ENCODE measurements at places on chromosomes 5 and 9.

DNA sequence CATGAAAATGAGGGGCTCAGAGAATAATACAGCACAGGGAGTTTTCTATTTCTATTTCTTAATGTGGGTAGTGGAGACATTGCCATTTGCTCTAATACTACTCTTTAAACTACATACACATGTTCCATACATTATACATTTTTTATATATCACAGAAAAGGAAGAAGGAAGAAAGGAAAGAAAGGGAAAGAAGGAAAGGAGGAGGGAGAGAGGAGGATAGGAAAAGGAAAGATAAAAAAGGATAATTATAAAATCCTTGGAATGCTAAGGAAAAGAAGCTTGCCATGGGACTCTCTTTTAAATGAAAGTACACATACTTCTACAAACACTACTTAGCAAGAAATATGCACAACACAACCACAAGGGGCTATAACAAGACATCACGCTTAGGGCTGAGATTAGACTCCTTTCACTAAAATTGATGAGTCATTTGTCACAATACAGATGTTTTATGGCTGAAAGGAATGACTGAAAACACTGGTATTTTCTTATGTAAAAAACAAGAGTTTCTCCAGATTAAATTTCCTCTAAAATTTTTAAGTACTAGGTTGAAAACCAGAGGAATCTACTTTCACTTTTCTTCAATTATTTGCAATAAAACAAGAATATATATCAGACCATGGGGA is 219.8 kb downstream of the ARL15 start:
- peak; percentile 64 for DNase-seq

GRCh38 chr9:69757996-69758675 is 1.7 kb downstream of the PTAR1 start:
- DNase-seq: peak; percentile 70

GRCh38 chr5:55146543-55147151 is 13.3 kb upstream of the GPX8 start:
- peak; percentile 96 for DNase-seq

DNA sequence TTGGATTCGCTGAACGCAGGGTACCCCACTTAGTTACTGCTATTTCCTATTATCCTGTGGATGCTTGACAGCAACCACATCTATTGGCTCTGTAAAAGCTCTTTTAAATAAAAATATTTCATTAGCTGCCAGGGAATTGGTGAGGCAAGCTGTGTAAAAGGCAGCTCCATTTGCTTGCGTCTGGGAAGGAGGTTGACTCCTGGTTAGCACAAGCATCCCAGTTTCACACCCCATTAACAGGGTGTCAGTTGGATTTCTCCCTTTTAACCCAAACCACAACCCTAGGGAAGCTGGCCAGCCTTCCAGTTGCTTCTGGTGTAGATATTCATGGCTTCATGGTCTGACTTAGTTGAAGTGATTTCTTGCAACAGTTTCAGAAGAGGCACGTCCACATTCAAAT is 151.0 kb downstream of the GPBP1 start:
- no peak for DNase-seq

DNA sequence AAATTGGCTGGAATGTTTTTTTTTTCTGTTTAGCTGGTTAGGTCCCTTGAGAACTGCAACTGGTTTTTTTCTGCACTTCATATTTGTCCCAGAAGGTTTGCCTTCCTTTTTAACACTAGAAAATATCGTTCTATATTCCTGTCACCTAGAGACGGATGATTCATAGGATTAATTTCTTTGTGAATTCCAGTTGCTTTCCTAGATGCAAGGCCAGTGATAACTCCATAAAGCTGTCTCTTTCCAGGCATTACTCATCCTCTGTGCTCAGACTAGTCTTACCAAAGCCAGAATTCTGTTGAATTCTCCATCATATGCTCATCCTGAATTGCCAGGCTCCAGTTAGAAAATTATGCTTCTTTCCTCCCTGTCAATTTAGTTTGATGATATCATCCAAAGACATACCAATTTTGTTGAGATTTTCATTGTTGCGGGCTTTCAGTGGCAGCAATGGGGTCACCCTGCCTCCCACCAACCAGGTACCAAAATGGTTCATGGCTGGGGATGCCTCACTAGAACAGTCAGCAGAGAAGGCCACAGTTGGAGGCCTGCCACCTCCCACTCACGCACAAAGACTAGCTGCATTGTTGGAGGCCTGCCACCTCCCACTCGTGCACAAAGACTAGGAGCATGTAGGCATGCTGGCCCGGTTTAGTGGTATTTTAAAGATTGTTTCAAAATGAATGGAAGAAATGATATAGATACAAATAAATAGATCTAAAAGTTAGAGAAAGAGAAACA is 8.5 kb downstream of the BAAT start:
- no peak for DNase-seq

- DNase-seq: no peak
These were observed 785 bp upstream of the P4HA2 start for GRCh38 chr5:132228241-132229035.

GRCh38 chr5:89303033-89303480 is 420.1 kb upstream of the MEF2C start:
- no peak for DNase-seq

DNA sequence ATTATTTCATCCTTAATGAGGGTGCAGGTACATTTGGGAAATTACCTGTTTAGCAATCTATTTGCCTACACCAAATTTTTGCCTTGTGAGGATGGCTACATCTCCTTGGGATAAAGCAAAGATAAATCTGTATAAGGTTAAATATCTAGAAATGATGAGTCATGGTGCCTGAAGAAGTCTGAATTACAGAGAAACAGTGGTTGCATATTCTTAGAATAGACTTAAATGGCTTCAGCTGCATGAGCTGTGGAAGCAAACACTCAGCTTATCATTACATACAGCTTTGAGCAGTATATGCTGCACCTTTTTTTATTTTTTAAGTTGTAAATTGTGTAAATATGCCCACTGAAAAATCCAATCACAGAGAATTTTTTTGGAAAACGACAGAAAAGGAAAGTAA is 153.5 kb downstream of the RAPGEF6 start:
- DNase-seq: no peak

- no peak for DNase-seq
These were observed 161.6 kb upstream of the DMRTA1 start for GRCh38 chr9:22285066-22285465.

GRCh38 chr5:25823330-25823873 is 1178.6 kb upstream of the CDH10 start:
- no peak for DNase-seq

DNA sequence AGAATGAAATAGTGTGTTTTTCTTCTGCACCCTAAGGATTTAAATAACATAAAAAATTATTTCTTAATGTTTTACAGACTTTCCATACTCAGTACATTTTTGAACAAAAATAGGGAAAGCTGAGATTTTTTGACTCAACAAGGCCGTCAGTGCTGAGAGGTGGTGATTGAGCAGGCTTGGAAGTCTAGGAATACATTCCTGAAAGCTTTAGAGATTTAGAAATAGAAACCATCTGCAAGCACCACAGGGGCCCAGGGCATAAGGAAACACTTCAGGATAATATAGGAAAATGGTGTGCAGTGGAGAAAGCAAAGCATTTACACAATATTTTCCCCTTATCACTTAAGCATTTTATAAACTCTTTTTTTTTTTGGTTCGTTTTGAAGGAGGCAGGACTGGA is 5.2 kb downstream of the BASP1 start:
- peak; percentile 42 for DNase-seq

GRCh38 chr9:72400866-72401265 is 35.9 kb upstream of the ZFAND5 start:
- DNase-seq: no peak

GRCh38 chr5:148497757-148498156 is 114.0 kb downstream of the FBXO38 start:
- DNase-seq: no peak

DNA sequence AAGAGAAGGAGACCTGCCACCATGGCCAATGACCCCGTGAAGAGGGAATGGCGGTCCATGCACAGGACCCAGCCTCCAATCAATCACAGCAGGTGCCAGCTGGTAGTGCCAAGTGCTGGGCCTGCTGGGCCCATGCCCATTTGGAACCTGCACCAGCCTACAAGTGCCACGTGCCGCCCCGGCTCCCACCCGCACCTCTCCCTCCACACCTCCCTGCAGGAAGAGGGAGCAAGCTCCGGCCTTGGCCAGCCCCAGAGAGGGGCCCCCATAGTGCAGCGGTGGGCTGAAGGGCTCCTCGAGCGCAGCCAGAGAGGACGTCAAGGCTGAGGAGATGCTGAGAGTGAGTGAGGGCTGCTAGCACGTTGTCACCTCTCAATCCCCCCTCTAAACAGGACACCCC is 37.8 kb upstream of the NPR3 start:
- DNase-seq: no peak

- no peak for DNase-seq
These were observed 14.6 kb upstream of the SETX start for GRCh38 chr9:132369421-132369820.

GRCh38 chr5:51104556-51104955 is 278.7 kb upstream of the ISL1 start:
- no peak for DNase-seq

GRCh38 chr5:65068410-65068809 is 299.7 kb downstream of the CWC27 start:
- no peak for DNase-seq

DNA sequence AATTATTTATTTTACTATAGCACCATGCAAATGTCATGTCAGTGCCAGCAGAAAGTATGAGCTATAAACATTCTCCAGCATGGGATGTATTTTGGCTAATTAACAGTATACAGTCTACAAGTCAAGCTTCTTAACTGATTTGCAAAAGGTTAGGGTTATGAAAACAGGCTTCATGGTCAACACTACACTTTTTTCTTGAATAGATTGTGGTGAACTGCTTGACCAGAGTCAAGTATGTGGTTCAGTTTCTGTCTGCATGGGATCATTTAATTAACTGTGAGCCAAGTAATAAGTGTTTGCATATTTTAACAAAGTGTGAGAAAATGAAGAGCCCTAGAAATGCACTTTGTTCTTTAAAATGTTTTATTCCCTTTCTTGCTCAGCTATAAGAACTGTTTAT is 14.5 kb upstream of the GNAQ start:
- no peak for DNase-seq

DNA sequence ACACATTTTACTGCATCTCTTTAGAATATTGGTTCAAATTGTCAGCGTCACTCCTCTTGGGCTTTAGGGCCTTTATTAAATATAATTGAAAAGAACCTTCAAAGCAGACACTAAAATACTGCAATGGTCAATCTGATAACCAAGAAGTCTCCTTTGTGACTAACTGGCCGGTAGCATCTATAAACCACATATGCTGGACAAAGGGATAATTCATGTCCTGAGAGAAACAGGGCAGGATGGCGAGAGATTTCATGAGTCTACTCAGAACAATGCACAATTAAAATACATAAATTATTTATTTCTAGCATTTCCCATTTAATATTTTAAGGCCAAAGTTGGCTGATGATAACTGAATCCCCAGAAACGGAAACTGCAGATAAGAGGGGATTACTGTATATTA is 1083.4 kb upstream of the CDH18 start:
- DNase-seq: no peak

- no peak for DNase-seq
These were observed 199.6 kb upstream of the DAB2 start for GRCh38 chr5:39624268-39624886.

- DNase-seq: no peak
These were observed 77.3 kb downstream of the PAM start for GRCh38 chr5:102832445-102832844.

GRCh38 chr9:15239816-15240215 is 67.2 kb downstream of the TTC39B start:
- no peak for DNase-seq

DNA sequence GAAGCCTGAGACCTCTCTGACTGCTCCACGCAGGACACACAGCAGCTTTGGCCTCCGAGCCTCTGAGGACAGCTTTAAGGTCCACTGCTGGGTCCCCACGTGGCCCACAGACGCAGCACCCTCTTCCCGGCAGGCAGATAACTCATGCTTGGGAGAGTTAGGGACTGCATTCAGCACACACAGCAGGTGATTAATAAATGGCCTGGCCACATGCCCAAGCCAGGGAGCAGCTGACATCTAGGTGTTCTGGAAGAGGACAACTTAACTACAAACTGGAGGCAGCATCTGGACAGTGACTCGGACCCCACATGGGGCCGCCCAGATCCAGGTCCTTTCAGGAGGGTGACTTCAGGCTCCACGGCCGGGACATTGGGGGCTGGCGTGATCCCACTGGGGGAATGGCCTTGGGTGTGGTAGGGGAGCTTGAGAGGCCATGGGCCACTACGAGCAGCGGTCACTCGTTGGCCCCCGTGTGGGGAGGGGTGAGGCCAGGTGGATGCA is 11.3 kb downstream of the NINJ1 start:
- DNase-seq: no peak

- peak; percentile 41 for DNase-seq
These were observed 55.6 kb downstream of the ARHGEF37 start for GRCh38 chr5:149636861-149637246.

GRCh38 chr5:9512457-9512856 is 33.4 kb downstream of the SEMA5A start:
- no peak for DNase-seq

- no peak for DNase-seq
These were observed 185.0 kb downstream of the GAPVD1 start for GRCh38 chr9:125446561-125447094.

DNA sequence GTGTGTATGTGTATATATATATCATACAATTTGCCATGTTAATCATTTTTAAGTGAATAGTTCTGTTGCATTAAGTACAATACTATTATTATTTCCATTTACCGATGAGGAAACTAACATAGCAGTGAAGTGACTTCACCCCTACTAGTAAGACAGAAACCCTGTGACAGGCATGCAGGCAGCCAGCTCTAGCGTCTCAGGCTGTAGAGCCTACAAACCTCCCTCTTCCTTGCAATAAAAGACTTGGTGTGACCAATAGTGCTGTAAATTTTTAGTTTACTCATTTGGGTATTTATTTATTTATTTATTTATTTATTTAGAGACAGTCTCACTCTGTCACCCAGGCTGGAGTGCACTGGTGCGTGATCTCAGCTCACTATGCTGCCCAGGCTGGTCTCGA is 24.7 kb downstream of the FNBP1 start:
- DNase-seq: no peak

- peak; percentile 20 for DNase-seq
These were observed 147.1 kb downstream of the ENTREP1 start for GRCh38 chr9:69472101-69472620.

GRCh38 chr5:139847790-139848507 is 52.3 kb downstream of the PSD2 start:
- DNase-seq: no peak

DNA sequence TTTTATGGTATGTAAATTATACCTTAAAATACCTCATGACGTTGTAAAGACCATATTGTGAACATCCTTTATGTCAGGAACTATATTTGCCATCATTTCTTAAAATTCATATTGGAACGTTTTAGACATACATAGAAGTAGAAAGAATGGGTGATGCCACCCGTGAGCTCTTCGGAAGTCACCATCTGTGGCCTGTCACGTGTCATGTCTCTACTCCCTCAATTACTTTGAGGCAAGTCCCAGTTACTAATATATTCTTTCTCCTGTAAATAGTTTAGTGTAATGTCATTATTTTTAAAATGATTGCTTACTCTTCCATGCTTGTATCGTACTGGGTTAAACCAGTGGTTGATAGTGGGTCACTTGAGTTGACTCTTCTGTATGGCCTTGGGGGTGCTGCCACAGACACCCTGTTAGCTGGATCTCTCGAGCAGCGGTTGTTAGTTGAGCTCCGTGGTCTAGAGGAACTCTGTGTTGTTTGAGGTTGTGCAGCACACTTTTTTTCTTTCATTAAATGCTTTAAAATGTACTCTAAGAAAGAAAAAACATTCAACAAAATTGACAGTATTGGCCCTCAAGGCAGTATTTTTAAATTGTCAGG is 66.2 kb downstream of the TRIO start:
- no peak for DNase-seq

- no peak for DNase-seq
These were observed 28.0 kb upstream of the IFNK start for GRCh38 chr9:27496135-27496504.

Measured in NCI-H2171 treated with DMSO at 0.1 percent for 48 hours (cell line).